CD4-positive, alpha-beta T cell treated with Interleukin-21 for 1 hour (primary cell): ENCODE measurements at places on chromosomes 6 and 20.
A peak's percentile ranks its signal among the peaks of the same experiment; 100 is the strongest.

- DNase-seq: no peak
Measured at GRCh38 chr20:62357187-62357667, 9.9 kb downstream of the LAMA5 start.

DNA sequence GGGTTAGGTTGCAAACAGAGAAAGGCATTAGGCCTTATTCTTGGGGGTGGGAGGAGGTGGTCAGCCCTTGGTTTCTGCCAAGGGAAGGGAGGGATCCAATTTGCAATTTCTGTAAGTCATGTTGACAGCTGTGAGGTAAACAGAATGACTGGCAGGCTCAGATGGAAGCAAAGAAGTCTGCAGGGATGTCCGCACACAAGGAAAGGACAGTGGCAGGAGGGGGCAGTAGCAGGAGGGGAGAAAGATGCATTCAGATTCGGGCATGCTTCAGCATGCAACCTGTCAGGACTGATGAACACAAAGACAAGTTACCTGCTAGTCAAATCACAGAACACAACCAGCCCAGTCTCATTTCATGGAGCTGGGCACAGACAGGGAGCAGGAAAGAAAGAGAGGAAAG lies 217.9 kb upstream of the FOXA2 start:
- no peak for DNase-seq

DNA sequence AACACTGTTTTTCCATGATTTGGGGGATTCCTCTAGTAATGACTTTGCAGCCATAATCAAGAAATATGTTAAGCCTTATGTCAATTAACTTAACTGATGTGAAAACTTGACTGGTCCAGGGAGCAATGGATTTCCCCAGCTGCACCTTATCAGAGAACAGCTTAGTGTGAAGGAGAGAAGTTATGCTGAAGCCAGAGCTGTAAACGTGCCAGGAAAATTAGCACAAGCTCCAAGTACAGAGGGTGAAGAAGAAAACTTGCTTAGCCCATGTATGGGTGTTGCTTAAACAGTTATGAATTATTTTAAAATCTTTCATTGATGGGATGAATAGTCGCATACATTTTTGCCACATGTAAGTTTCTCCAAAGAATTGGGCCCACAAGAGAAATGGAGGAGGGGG lies 214.9 kb upstream of the RNF217 start:
- DNase-seq: no peak

DNA sequence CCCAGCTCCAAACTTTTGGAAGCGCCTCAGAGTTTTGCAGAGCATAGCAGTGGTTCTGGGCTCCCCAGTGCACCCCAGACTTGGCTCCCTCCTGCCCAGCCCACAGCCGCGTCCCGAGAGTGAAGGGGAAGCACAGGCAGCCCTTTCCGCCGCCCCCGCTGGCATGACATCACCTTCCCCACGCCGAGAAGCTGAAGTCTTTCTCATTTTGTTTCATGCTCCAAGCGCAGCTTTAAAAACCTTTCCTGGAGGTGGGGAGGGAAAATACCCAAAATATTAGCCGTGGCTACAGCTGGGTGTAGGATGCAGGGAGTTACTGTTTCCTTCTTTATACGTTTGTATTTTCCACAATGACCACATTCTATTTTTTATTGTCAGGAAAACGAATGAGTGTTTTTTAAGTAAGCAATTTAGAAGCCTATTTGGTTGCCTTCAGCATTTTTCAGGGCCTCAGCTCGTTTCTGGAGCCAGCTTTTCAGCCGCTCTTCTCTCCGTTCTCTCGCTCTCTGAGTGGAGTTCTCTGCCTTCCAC lies 72.9 kb downstream of the SNX5 start:
- DNase-seq: peak; percentile 7

- peak; percentile 1 for DNase-seq
Measured at GRCh38 chr6:22025468-22026163, 271.2 kb downstream of the PRL start.

DNA sequence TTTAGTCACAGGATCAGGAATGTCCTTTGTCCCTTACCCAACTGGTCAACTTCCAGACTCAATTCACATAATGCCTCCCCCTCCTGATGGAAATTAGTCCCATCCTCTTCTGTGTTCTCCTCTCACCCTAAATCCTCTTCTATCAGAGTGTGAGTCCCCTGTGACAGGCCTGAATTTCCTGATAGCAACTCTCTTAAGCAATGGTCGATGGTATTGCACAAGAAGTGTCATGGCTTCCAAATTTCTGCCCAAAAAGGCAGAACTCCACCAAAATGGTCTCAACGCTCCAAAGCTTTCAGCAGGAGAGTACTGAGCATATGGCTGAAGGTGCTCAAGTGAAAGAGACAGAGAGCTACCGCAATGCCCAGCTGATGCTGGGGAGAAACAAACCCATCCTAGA lies 2.4 kb downstream of the PREP start:
- no peak for DNase-seq

DNA sequence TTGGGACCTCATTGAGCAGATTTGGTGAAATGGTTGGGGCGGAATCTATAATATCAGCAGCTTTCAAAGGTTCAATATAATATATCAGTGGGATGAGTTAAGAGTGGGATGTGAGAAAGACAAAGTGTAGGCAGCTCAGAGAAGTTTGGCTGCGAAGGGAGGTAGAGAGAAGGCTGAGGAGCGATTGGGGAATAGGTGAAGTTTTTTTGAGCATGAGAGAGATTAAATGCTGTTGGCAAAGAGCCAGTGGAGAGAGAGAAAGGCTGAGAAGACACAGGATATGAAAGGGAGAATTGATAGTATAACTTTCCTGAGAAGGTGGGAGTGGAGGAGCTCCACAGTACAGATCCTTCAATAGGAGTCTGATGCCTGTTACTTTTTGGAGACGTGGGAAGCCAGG lies 12.1 kb upstream of the SERINC3 start:
- DNase-seq: no peak

GRCh38 chr6:169427856-169428255 lies 174.2 kb upstream of the THBS2 start:
- DNase-seq: no peak

- DNase-seq: no peak
Measured at GRCh38 chr6:3516092-3516491, 59.2 kb upstream of the SLC22A23 start.

DNA sequence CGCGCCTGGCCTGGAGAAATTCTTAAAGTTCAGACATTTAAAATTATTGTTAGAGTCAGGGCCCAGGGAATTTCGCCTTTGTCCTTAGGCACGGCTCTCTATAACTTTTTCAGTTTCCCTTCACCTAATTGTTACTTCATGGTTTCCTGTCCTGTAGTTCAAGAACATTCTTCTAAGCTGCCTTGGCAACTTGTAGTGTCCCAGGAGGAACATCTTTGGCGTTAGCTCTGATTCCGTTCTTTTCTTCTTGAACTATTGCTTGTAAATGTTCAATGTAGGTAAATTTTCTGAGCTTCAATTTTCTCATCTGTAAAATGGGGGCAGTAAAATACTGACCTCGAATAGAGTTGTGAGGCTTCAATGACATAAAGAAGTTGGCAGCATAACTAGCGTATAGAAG lies 41.8 kb downstream of the TIAM2 start:
- no peak for DNase-seq

- peak; percentile 23 for DNase-seq
Measured at GRCh38 chr6:130525408-130525807, 159.6 kb downstream of the TMEM200A start.

DNA sequence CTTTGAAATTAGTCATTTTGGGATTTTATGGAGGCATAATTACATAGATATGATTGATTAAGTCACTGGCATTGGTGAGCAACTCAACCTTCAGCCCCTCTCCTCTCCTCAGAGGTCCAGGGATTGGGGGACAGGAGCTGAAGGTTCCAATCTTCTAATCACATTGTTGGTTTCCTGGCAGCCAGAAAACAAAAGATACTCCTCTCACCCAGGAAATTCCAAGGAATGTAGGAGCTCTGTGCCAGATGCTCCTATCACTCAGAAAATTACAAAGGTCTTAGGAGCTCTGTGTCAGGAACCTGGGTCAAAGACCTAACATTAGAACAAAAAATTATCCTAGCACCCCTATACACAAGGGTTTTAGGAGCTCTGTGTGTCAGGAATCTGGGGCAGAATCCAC lies 679.7 kb upstream of the ID4 start:
- DNase-seq: no peak

- no peak for DNase-seq
Measured at GRCh38 chr6:153081914-153082313, 49.2 kb downstream of the RGS17 start.

DNA sequence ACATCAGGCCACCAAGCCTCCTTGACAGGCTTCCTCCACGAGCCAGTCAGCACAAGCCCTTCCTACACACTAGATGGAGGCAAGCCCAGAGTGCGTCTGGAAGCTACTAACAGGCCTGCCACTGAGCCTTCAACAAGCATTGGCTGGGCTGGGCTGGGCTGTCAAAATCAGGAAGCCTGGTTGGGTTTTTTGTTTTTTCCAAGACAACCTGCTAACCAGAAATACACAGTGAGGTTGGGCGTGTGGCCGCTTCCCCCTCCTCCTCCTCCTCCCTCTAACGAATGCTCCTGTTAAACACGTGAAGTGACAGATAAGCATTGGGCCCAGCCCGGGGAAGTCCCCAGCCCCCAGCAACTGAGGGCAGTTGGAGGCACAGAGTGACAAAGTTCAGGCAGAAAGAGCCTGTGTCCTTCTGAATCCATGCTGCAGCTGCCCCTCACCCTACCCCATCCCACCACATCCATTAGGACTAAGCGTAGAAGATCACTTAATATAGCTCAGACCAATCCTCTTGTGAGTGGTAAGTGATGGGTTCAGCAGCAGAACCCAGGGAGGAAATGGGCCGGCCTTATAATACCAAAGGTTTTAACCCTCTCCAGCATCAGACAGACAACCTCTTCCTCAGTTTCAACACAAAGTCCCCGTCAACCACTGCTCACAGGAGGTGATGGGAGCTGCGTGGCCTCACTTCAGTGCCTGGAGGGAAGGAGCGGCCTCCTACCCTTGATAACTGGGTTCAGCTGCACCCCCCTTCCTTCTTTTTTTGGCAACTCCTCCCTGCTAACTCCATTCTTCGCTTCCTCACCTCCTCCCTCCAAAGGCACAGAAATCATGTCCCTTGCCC lies 1.1 kb downstream of the NFATC2 start:
- peak; percentile 92 for DNase-seq

DNA sequence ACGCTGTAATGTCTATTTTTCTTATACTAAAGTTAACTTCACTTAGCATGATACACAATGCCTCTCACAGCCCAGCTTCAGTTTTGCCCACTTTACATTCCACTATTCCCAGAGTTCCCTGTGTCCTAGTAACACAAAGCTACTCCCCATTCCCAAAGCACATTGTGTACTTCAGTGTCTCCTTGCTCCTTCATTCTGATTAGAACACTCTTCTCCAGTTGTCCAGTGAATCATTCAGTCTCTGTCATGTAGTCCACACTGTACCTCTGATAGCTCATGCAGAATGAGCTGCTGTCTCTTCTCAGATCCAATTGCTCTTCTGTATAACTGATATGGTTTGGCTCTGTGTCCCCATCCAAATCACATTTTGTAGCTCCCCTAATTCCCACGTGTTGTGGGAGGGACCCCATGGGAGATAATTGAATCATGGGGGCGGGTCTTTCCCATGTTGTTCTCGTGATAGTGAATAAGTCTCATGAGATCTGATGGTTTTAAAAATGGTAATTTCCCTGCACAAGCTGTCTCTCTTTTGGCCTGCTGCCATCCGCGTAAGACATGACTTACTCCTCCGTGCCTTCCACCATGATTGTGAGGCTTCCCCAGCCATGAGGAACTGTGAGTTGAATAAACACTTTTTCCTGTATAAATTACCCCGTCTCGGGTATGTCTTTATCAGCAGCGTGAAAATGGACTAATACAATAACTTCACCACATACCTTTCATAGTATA lies 2.1 kb upstream of the TMX4 start:
- DNase-seq: no peak

GRCh38 chr6:27375613-27376079 lies 12.9 kb upstream of the ZNF391 start:
- DNase-seq: peak; percentile 15

- no peak for DNase-seq
Measured at GRCh38 chr6:39956936-39957335, 22.7 kb upstream of the MOCS1 start.

DNA sequence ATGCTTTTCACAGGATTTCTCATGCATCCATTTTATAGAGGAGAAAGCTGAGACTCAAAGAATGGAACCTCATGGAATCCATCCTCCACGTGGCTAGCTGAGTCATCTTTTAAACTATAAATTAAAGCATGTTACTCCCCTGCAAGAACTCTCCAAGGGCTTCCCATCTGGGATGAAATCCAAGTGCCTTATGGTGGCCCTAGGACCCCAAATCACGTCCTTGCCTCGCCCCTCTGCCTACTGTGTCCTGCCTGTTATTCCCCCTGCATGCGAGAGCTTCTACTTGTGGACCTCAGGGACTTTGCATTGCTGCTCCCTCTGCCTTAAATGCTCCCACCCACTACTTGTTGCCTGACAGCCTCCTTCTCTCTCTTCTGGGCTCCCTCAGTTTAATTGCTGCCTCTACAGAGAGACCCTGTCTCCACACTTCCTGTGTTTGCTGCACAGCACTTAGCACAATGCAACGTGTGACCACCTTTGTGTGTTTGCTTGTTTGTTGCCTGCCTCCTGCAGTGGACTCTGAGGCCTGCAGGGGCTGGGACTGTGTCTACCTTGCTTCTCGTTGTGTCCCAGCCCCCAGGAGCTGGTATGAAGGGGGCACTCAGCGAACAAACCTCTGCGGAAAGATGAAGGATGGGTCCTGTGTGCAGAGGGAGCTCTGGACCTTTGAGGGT lies 39.4 kb downstream of the TOX2 start:
- no peak for DNase-seq

DNA sequence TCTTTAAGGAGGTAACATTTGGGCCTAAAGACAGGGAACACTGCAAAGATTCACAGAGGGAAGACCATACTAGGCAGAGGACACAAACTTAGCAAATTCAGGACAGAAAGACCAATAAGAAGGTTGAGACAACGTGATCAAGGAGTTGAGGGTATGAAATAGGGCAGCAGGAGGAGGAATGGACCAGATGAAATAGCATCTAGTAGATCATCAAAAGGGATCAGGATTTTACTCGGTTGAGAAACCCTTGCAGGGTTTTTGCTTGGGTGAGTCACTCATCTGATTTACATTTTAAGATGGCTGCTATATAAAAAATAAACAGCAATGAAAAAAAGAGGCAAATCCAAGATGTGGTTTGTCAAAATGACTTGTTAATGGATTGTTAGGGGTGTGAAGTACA lies 4.7 kb downstream of the BCLAF1 start:
- DNase-seq: peak; percentile 39

DNA sequence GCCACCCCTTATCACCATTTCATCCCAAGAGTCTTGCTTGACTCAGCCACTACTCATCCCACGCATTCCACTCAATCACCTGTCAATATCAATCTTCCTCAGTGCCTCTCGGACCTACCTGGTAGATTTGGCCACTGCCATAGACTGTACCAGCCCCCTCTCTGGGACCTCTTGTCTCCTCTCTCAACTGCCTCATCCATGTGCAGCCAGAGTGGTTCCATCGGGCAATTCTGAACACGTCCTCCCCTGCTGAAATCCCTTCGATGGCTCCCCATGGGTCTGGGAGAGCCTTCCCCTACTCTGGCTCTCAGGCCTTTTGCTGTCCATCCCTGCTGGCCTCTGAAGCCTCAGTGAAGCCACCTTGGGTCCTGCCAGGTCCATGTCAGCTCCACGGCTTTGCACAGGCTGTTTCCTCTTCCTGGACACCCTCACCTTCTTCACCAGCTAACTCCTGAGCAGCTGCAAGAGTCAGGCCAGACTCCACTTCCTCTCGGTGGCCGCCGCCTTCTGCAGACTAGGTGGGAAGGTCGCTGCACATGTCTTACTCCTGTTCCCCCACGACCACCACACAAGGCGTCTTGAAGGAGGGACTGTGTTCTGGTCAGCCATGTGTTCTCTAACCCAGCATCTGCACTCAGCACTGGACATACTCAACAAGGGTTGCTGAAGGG lies 120.4 kb downstream of the TOX2 start:
- DNase-seq: no peak
